ENCODE measurements at places on chromosomes 16 and 17.
A peak's percentile ranks its signal among the peaks of the same experiment; 100 is the strongest.

GRCh38 chr16:10896723-10897122 lies 19.7 kb downstream of the CIITA start:
- DNase-seq: no peak

DNA sequence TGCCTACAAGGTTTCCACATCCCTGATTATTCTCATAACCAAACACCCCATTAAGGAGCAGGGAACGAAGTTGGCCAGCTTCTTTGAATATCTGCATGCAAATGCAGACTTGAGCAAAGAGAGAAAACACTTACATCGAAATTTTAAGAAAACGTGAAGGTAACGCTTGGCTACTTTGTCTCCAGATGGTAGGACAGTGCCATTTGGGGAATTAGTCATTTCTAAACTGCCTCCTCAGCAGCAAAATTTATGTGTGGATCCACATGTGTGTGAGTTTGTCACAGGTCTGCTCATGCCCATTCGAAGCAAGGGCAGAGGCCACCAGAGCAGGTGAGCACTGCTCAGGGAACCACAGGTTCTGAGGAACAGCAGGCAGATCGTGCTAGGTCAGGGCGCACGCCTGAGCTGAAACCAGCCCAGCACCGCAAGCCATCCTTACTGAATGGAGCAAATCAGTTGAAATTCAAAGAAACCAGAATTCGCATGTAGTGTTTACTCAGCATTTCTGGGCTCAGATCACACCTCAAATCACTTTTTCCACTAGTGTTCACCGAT lies 80.1 kb downstream of the SOCS1 start:
- DNase-seq: no peak

- no peak for DNase-seq
Measured at GRCh38 chr16:30458561-30459394, 13.1 kb upstream of the SEPHS2 start.

DNA sequence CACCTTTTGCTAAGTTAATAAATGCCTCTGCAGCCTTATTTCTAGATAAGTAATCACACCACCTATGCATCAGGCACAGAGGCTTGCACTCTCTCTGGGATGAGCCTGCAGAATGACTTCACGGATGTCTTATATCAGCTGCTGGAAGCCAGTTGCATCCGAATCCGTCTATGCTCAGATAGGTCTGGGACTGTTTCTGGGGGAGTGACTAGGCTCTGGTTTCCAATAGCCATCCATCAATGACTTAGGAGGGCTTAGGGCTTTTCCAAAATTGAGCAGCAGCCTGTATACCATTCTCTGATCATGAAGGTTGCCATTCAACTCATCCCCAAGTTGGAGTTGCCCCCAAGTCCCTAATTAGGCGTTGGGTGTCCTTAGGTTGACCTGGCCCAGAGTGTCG lies 113.3 kb upstream of the ERCC4 start:
- DNase-seq: no peak

- DNase-seq: no peak
Measured at GRCh38 chr17:8572764-8573163, 57.8 kb downstream of the MYH10 start.

- DNase-seq: no peak
Measured at GRCh38 chr17:15952048-15952532, 7.2 kb downstream of the ADORA2B start.

DNA sequence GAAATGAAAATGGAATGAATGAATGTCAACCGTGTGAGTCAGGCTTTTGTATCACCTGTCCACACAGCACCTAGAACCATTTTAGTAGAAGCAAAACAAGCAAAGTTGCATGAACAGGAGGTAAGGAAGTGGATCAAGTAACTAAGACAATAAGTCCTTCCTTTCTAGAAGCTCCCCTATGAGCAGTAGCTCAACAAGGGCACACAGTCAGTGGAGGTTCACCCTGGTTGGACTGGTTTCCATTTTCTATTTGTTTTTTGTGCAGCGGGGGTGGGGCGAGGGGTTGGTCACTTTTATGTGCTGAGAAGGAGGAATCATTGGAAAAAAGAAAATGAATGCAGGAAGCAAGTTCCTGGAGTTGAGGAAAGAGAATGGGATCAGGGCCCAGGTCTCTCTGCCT lies 4.0 kb upstream of the HSBP1 start:
- no peak for DNase-seq

DNA sequence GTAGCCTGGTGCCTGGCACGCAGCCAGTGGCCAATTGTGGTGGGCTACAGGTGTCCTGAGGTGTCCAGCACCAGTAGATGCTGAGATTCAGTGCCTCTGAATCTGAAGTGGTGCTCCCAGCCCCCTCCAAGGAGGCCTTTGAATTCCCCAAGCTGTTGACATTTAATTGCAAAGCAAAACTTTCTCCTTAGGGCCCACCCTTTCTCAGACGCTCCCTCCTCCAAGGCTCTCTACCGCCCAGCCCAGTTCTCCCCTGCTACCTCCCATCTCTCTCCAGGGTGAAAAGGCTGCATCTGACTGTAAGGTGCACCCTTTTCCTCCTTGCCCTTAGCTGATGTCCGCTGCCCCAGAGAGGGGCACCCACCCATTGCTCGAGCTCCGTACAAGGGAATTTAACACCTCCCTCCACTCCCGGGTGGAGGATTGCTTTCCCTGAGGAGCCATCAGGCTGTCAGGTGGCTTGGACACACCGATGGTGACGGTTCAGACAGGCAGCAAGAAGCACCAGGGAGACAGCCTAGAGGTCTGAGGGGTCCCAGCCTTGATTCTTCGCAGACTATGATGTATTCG lies 1.7 kb downstream of the BEAN1 start:
- DNase-seq: no peak

- no peak for DNase-seq
Measured at GRCh38 chr17:51650202-51650601, 389.9 kb downstream of the UTP18 start.

DNA sequence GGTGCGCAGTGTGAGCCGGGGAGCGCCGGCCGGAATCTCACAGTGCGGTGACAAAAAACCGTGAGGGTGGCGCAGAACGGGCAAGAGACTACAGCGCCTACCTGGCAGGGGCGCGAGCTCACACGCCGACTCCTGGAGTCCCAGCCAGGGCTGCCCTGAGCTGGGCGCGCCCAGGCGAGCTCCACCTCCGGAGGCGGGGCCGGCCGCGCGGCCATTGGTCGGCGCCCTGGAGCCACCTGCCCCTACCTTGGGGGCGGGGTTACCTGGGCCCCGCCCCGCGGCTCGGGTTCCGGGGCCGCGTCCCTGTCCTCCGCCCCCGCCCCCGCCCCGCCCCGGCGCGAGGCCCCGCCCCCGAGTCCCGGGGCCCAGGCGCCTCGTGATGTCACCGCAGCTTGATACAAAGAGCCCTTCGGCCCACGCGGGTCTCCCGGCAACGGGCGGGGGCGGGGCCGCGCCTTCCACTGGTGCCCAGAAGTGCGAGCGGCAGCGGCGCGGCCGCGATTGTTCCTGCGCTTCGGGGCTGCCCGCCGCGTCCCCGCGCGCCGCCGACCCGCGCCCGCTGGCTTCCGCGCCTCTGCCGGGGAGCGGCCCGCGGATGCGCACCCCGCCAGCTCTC lies 96.3 kb downstream of the RAB11FIP4 start:
- DNase-seq: peak; percentile 92

GRCh38 chr17:76017481-76018339 lies 9.4 kb downstream of the EVPL start:
- DNase-seq: no peak

DNA sequence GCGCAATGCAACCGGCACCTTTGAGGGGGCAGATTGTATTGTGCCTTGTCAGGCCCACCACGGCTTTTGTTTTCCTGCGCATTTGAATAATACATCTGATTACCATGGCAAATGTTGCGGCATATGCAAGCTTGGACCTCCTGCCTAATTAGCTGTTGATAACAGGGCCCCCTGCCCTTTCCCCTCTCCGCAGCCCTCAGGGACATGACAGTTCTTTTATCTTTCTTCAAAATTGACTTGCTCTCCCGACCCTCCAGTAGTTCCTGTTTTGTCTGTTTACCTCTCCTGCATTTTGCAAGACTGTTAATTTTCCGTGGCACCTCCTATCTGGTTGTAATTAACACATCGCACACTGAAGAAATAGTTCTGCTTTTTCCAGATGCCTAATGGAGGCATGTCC lies 86.8 kb downstream of the RBFOX1 start:
- DNase-seq: no peak

DNA sequence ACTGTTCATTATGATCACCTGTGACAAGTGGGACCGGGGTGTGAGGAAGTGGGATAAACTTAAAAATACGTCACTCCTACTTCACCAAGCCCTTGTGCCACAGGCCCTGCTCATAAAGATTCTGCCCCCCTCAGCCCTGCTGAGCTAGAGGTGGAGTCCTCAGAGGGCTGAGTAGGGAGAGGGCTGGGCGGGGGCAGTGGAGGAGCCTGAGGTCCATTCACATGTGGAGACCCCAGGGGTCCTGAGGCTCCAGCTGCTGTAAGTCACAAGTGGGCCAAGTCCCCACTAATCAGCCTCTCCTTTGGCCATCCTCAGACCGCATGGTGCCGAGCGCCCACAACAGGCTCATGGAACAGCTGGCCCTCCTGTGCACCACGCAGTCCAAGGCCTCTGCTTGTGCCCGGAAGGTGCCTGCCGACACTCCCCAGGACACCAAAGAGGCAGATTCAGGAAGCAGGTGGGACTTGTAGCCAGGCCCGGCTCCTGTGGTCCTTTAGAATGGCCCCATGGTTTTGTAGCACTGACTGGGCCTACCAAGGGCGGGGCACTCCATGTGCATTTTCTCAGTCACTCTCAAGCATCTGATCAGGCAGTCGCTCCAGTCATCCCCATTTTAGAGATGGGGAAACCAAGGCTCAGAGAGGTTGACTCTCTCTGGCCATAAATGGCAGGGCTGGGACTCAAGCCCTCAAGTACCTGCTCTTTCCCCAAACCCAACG lies 10.4 kb downstream of the DNAAF8 start:
- no peak for DNase-seq

DNA sequence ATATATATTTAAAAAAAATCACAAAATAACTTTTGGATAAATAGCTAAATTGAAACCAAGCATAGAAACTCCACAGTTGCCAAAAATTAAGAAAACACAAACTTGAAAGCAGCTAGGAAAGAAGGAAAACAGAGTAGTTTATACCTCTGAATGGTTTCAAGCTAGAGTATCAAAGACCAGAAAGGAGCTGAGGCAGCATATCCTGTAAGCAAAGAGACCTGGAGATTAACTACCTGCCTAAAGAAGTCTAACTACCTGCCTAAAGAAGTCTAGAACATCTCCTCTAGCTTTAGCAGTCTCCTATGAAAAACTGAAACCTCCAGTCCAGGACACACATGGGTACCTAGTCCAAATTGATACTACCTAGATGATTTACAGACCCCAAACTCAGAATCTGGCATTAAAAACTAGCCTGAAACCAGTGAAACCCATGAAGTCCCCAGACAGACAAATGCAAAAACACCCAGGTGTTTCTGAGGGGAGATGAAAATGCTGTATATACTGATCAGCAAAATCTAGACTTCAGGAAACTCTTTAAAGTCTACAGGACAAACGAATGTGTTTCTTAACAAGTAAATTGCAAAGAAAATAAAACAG lies 17.6 kb downstream of the APPBP2 start:
- no peak for DNase-seq

DNA sequence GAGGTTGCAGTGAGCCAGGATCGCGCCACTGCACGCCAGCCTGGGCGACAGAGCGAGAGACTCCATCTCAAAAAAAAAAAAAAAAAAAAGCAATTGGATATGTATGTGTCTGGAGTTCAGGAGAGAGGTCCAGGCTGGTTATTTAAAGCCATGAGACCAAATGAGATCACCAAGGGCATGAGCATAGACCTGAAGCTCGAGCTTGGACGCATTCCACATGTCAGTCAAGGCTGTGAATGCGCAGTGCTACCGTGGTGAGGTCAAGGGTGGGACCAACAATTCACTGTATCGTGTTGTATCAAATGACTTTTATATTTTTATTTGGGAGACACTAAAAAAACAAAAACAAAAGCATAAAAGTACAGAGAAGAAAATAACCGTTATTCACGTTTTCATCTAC lies 29.1 kb upstream of the SPNS2 start:
- DNase-seq: no peak

GRCh38 chr17:56593086-56593645 lies 333 bp upstream of the NOG start:
- DNase-seq: peak; percentile 43

GRCh38 chr17:43372273-43372911 lies 26.4 kb upstream of the ARL4D start:
- no peak for DNase-seq

- DNase-seq: no peak
Measured at GRCh38 chr16:2019921-2020831, 591 bp downstream of the NPW start.

- no peak for DNase-seq
Measured at GRCh38 chr16:56868175-56868574, 3.2 kb downstream of the SLC12A3 start.

DNA sequence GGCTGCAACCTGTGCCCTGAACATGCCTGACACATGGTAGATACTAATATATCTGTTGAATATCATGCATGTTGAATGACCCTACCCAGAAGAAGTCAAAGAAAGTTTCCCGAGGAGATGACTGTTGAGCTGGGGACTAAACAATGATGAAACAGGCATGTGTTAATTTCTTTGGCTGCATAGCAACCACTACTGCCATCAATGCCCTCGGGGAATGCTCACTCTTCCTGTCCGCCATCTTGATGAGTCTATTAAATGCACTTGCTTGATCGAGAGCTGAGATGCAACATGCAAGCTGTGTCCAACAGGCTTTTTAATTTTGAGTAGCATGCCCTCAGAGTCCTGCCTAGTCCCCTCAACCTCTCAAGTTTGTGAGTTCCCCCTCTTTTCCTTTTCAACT lies 31.3 kb downstream of the GRIN2A start:
- DNase-seq: no peak

- DNase-seq: no peak
Measured at GRCh38 chr16:15739950-15740349, 89.9 kb downstream of the NDE1 start.

DNA sequence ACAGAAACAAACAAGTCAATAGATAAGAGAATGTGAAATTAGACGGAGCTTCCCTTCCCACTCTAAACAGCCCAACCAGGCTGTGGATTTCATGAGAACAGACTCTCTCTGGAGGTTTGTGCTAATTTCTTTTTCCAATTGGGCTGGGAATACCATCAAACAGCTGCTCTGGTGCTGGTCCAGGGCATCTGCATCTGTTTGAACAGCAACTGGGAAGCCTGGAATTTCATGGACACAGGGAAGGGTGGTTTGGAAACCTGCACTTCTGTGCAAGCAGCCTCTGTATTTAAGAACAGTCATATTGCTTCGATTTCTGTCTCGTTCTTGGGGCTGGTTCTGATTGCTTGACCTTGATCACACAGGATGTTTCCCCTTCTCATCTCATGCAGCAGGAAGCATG lies 88.7 kb downstream of the FOXL1 start:
- DNase-seq: no peak

GRCh38 chr17:13428611-13429042 lies 173.1 kb downstream of the HS3ST3A1 start:
- DNase-seq: no peak

GRCh38 chr16:69918241-69918640 lies 32.9 kb upstream of the CLEC18A start:
- DNase-seq: no peak

Measured in 8988T (cell line).